ENCODE measurements at places on chromosomes 4 and X.

- no peak for DNase-seq
Observed at GRCh38 chr4:66097218-66097617, 426.9 kb upstream of the EPHA5 start.

GRCh38 chr4:122577808-122578781, 42.8 kb downstream of the IL21 start:
- DNase-seq = peak; percentile 72

GRCh38 chrX:1794586-1794985, 179.7 kb downstream of the ASMT start:
- no peak for DNase-seq

DNA sequence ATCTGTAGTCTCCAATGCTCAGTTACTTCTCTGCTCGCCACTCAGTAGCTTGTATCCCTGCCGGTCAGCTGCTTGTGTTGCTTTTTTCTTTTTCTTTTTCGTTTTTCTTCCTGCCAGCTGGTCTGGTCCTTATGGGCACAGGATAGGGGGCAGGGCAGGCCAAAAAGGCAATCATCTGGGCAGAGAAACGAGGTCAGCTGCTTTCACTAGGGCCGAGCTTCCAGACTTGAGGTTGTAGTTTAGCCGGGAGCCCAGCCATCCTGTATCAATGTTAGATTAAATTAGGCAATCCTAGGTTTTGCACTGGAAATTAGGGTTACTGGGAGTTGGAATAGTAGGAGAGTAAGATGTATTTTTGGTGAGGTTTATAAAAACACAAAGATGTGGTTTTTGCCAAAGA, 3.4 kb downstream of the ARSF start:
- DNase-seq = no peak

DNA sequence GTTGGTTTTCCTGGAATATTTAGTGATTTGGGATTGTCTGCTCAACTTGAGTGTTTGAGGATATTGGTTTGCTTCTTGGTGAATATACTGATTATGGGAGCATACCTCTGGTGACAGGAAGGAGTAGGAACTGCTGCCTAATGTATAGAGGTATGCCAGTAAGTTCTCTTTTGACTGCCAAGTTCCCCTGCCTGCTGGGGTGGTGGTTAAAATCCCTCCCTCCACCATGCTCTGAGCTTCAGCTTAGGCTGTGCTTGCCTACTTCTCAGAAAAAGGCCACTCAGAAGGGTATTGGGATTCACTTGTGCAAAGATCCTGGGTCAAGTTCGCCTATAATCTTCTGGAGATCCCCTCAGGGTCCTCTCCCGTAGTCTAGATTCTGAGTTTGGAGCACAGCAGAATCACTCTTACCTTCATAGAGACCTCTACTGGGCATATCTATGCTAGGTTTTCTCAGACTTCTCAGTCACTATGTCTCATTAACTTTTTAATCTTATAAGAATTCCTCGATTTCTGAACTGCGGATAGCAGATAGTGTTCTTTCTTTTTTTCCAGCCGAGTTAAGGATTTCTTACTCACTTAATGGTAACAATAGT, 44.7 kb upstream of the DCK start:
- no peak for DNase-seq

DNA sequence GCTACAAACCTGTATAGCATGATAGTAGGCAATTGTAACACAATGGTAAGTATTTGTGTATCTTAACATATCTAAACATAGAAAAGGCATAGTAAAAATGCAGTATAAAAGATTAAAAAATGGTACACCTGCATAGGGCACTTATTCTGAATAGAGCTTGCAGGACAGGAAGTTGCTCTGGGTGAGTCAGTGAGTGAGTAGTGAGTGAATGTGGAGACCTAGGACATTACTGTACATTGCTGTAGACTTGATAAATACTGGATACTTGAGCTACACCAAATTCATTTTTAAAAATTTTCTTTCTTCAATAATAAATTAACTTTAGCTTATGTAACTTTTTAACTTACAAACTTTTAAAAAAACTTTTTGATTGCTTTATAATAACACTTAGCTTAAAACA, 68.2 kb upstream of the MAML3 start:
- no peak for DNase-seq

GRCh38 chrX:108426262-108426661, 12.0 kb downstream of the COL4A6 start:
- DNase-seq = no peak

DNA sequence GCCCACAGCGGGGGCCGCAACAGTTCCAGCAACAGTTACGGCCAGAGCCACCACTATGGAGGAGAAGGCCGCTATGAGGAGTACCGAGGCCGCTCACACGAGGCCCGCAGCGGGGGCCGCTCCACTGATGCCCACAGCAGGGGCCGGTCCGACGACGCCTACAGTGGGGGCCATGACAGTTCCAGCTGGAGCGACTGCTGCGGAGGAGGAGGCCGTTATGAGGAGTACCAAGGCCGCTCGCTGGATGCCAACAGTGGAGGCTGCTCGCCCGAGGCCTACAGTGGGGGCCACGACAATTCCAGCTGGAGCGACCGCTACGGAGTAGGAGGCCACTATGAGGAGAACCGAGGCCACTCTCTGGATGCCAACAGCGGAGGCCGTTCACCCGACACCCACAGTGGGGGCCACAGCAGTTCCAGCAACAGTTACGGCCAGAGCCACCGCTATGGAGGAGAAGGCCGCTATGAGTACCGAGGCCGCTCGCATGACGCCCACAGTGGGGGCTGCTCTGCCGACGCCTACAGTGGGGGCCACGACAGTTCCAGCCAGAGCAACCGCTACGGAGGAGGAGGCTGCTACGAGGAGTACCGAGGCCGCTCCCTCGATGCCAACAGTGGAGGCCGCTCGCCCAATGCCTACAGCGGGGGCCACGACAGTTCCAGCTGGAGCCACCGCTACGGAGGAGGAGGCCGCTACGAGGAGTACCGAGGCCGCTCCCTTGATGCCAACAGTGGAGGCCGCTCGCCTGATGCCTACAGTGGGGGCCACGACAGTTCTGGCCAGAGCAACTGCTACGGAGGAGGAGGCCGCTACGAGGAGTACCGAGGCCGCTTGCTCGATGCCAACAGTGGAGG, 1.7 kb downstream of the RBMXL3 start:
- DNase-seq = no peak

DNA sequence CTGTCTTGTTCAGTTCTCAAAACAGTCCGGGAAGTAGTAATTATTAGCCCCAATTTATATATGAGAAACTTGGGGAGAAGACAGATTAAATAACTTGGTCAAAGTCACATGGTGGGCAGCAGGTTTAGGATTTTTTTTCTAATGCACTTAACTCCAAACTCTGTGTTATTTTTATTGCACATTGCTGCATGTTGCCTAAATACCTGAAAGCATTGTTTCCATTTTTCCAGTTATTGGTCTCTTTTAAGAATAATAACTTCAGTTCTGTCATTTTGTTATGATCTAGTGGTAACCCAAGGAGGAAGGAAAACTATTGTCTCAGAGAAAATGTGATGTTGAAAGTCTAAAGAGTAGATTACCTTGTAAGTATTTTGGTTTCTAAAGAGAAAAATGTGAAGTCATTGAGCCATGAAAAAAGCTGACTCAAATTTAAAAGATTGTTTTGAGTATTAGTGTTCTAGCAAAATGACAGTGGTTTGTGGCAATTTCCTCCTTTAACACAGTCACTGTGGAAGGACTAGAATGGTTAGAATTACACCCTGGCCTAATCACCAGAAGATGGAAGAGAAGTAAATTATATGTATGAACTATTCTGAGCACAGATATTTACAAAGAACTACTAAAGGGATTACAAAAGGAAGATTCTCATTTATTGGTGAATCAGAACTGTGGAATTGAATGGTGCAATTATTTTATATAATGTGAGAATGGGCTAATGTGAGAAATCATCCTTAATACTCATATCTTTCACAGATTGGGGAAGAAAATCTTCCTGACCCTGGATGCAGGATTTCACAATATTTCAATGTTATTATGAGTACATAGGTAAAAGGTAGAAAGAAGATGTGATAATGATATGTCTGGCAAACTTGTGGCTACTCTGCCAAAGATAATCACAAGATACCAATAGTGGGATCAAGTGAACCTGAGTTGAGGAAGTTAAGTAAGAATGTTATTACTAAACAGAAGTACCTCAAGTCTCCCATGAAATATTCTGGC, 21.7 kb upstream of the CXCL8 start:
- no peak for DNase-seq

DNA sequence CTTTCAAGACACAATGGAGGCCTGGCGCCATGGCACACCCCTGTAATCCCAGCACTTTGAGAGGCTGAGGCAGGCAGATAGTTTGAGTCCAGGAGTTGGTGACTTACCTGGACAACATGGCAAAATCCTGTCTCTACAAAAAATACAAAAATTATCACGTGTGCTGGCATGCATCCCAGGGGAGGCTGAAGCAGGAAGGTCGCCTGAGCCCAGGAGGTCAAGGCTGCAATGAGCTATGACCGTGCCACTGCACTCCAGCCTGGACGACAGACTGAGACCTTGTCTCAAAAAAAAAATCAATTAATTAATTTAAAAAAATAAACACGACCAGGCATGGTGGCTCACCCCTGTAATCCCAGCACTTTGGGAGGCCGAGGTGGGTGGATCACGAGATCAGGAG, 2.0 kb upstream of the CTPS2 start:
- no peak for DNase-seq

DNA sequence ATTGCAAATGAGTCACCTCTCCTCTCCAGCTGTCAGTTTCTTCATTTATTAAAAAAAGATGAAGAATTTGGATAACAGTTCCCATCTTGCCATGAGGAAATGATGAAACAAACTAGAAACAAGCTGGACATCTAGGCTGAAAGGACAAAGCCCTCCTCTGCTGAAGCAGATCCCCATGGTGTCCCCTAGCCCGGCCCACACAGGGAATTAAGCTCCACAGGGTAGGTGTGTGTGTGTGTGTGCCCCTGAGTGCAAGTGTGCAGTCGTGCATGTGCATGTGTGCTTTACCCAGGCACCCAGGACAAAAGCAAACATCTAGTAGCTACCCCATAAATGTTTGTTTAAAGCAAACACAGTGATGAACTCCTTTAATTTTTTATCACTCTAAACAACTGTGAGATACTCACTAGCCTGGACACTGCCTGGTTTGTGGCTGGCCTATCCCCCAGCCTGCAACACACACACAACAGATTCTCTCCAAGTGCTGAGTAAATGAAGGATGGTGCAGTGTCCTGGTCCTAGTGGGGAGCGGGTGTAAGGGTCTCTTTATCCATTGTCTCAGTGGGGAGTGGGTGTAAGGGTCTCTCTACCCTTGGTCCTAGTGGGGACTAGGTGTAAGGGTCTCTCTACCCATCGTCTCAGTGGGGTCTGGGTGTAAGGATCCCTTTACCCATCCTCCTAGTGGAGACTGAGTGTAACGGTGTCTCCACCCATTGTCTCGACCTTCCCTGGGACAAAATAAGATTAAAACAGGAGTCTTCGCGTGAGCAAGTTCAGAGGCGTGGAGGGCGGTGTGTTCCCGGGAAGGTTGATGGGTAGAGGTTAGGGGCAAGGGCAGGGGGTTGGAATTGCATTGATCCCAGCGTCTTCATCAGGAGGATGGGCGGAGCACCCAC, 688 bp upstream of the EVC start:
- no peak for DNase-seq

- DNase-seq = peak; percentile 62
Observed at GRCh38 chr4:41656572-41657520, 91.7 kb downstream of the PHOX2B start.

- peak; percentile 28 for DNase-seq
Observed at GRCh38 chrX:129779747-129780146, at the start of gene SASH3. TSS of gene SASH3 (plus strand) at chrX:129779949. CDS start at chrX:129780098, 149 bp downstream.

DNA sequence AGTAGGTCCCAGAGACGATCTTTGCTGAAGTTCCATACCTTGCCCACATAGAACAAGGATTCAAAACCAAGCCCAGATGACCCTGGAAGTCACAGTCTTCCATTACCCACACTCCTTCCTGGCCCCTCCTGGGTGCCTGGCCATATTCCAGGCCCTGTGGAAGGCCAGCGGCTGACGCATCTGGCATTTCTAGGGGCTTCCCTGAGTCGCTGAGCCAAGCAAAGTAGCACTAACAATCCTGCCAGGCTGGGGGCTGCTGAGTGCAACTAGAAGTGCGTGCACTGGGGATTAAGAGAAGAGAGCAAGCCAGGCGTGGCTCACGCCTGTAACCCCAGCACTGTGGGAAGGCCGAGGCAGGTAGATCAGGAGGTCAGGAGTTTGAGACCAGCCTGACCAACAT, 175.2 kb upstream of the CPEB2 start:
- no peak for DNase-seq

DNA sequence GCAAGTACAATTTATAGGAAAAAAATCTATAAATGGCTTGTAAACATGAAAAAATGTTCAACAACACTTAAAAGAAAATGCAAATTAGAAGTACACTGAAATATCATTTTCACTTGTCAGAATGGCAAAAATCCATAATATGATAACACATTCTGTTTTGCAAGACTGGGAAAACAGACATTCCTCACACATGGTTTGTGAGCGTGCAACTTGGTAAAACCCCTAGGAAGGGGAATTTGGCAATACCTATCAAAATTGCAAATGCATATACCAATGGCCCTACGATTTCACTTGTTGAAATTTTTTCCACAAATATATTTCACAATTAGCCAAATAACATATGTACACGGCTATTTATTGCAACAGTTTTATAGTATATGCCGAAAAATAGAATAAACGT, 31.4 kb downstream of the TBC1D9 start:
- DNase-seq = no peak

GRCh38 chr4:108355186-108355901, 186.6 kb upstream of the LEF1 start:
- DNase-seq = no peak

DNA sequence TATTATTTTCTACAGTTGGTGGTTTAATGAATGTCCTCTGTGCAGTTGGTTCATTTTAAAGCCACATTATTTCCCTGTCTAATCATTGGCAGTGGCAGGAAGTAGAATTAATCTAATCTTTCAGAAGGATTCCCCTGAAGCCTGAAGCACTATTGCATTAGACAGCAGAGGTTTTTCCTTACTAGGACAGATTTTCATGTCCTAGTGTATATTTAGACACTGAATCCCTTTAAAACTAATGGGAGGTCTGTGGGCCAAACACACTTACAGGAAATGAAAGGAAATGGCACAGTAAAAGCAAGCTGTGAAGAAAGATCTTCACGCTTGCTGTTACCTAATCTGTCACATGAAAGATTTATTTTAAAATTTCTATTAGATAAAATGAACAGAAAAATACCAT, 165.2 kb downstream of the SLC39A8 start:
- DNase-seq = no peak

GRCh38 chr4:158331863-158332262, 121.6 kb downstream of the TMEM144 start:
- no peak for DNase-seq

DNA sequence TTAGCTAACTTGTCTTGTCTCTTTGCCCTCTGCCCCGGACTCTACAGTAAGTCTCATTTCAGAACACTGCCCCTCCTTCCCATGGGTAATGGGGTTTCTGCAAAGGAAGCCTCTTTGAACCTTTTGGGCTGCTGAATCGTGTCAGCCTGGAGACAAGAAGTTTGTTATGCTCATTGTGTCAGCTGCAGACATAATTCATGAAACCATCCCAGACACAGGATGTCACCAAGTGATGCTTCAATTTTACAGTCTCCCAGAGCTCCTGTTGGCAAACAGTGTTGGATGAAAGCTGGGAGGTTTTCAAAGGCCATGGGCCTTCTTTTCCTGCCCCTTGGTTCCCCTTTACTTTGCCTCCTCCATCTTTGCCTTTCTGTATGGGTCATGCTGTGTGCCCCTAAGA, 223.1 kb upstream of the TAPT1 start:
- DNase-seq = no peak
